Stimulated activated CD4-positive, alpha-beta T cell treated with anti-CD3 and anti-CD28 coated beads, Interleukin-1b, Interleukin-23, amount 100 ng/mL, for 1 hour (primary cell): ENCODE measurements at places on chromosomes 16 and 17.

DNA sequence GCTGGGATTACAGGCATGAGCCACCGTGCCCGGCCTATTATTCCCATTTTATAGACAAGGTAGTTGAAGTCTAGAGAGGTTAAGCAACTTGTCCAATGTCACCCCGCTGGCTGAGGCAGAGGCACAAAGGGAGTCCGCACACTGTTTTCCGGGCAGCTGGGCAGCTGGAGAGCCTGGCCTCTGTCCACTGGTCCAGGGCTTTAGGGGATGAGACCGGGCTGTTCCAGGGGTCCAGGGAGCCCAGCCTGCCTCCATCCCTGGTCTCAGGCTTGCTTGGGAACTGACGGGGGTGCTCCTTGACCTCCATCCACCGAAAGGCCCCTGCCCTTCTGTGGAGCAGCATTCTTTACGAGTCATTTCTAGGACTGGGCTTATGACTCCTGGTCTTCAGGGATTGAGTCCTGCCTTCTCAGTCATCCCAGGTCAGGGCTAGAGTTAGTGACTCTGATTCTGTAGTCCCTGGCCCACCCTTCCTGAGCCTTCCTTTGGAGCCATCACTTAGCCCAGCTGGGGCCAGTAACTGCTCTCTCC is 37.5 kb downstream of the SOCS3 start:
- DNase-seq: no peak

DNA sequence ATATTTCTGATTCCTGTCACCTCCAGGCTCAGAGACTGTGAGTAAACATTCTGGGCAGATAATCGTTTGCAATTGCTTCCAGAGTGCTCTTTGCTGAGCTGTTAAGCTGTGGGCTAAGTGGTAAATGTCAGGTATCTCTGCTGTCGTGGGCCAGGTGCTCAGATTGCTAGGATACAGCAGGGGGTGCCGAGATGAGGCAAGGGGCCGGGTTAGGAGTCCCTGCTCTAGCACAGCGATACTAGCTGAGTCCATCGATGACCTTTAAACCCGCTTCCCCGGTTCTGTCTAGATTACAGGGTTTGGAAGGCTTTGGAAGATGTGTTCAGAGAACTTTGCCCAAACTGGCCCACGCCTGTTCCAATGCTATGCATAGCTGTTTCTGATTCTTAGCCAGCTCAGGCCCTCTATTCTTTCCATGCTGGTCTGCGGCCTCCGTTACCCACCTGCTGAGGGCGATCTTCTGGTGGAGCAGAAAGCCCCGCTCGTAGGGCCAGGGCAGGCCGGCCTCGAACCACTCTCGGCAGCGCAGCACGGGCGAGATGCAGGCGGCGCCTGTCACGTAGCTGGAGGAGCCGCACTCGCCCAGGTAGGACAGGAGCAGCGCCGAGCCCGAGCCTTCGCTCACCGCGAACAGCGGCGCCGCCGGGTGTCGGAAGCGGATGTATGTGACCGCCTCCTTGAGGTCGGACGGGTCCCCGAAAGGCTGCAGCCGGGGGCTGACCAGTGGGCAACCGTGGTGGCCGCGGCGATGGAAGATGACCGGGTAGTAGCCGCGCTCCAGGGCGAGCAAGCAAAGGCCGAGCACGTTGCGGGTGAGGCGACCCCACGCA is 979 bp downstream of the ABHD15 start:
- no peak for DNase-seq

DNA sequence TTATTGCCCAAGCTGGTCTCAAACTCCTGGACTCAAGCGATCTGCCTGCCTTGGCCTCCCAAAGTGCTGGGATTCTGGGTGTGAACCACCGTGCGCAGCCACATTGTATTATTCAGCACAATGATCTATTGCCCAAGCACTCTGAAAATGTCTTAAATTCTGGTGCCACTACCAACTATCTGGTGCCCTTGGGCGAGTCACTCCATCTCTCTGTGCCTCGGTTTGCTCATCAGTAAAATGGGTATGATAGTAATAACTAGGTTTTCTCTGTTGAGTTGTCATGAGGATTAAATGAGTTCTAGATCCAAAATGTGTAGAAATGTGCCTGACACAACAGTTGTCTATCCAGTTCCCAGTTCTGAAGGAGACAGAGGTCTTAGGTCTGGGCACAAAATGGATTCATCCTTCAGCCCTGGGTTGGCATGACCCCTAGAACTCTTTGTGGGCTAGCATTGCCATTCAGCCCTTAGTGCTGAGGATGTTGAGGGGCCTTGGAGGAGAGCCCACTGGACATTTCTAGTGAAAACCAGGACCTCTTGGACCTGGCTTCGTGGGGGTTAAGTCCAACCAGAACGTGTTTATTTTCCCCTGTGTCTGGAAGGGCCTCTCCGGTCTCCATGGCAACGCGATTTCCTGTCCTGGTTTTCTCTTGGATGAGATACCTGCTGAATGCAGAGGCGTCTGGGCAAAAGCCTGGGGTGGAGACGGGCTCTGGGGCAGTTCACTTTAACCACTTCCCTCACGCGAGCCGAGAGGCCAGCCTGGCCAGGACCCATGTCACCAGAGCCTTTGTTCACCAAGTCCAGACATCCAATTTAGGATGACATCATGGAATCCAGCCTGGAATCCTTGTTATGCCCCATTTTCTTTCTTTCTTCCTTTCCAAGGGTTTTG is 43.7 kb upstream of the TNRC6A start:
- DNase-seq: no peak

GRCh38 chr16:88839026-88839529 is 17.7 kb downstream of the GALNS start:
- no peak for DNase-seq

DNA sequence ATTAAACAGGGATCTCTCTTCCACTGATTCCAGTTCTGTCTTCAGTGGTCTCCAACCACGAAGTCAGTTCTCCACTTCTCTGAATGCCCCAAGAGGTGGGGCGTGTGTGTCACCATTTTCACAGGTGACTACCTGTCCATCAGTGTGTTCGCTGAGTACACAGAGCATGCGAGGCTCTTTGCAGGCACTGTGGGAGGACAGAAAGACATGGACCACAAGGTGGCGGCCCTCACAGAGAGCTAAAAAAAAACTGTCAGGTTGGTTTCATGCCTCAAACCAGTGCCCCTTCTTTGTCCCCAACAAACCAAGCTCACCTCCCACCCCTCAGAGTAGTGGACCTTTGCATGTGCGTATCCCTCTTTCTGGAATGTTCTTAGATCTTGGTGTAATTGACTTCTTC is 13.8 kb downstream of the EMP2 start:
- DNase-seq: no peak

DNA sequence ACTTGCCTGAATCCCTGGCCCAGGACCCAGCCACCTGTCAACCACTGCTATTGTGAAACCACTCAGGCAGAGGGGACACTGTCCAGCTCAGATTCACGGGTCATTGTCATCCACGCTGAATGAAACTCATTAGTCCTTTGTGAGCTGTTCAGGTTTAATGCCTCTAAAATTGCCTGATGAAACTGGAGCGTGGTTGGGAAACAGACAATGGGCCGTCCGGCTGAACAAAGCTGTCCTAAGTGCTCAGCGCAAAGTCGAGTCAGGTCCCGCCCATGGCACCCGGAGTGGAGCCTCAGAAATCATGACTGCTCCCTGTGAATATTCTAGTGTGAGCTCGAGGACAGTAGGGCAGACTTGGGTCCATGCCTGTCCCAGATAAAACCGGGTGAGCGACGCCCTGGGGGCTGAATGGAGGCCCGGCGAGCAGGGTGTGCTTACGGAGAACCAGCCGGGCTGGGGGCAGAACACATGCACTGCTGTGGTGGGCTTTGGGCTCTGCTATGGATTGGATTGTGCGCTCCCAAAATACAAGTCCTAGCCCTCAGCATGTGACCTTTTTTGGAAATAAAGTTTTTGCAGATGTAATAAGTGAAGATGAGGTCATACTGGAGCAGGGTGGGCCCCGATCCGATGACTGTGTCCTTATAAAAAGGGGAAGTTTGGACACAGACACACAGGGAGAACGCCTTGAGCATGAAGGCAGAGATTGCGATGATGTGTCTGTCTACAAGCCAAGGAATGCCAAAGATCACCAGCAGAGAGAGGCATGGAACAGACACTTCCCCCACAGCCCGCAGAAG is 12.9 kb upstream of the CMIP start:
- no peak for DNase-seq
